Activated T-helper 9 cell treated with anti-CD3 and anti-CD28 coated beads, Interleukin-2, amount 50 U/mL, for 16 hours (primary cell): ENCODE measurements at places on chromosomes 16 and 17.
A peak's percentile ranks its signal among the peaks of the same experiment; 100 is the strongest.

DNA sequence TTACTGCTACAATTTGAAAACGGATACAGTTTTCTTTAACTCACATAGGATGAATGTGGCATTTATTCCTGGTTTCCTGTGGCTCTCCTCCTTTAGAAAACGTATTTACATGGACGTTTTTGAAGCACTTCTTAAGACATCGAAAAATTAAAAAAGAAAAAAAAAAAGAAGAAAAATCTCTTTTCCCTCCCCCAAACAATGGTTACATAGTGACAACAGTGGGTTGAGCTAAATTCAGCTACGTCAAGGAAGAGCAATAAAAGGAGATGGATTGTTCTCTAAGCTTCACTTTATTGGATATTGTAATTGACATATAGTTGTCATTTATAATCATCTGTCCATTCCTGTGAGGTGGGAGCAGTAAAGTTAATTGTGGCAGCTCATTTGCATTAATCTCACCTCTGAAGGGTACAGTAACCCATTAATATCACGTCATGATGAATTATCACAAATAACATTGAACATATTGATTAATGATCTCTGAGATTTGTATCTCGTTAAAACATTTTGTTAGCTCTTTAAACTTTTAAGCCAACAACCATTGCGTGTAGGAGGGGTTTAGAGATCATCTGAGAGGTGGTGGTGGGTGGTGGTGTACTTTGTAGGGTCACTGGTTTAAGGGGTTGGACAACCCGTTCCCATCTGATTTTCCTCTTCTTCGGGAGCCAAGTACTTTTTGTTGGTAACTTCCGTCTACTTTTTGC lies 184.2 kb downstream of the WWOX start:
- no peak for DNase-seq

- DNase-seq = no peak
These were observed 10.2 kb downstream of the POLR2C start for GRCh38 chr16:57472665-57473060.

- no peak for DNase-seq
These were observed 119.7 kb upstream of the LHX1 start for GRCh38 chr17:36817483-36818048.

- no peak for DNase-seq
These were observed 1.6 kb downstream of the PRSS36 start for GRCh38 chr16:31148281-31148728.

- no peak for DNase-seq
These were observed 121.4 kb downstream of the SKAP1 start for GRCh38 chr17:48308581-48308980.

DNA sequence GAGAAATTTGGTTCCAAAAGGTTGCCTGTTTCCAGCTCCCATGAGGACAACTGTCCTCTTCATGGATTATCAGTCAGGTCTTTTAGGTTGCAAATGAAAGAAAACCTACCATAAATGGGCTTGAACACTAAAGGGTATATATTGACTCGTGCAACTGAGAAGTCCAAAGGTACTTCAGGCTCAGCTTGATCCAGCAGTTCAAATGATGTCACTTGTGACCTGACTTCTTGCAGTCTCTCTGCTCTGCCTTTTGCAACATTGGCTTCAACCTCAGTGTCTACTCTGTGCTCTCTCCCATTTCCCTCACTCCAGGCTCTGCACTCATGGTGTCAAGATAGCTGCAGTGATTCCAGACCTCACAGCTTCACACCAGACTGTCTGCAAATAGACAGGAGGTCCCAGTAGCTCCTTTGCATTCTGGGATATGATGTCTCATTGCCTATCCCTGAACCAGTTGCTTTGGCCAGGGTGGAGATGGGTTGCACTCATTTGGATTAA lies 5.5 kb upstream of the CALB2 start:
- no peak for DNase-seq

GRCh38 chr16:17294856-17295255 lies 175.9 kb downstream of the XYLT1 start:
- no peak for DNase-seq

DNA sequence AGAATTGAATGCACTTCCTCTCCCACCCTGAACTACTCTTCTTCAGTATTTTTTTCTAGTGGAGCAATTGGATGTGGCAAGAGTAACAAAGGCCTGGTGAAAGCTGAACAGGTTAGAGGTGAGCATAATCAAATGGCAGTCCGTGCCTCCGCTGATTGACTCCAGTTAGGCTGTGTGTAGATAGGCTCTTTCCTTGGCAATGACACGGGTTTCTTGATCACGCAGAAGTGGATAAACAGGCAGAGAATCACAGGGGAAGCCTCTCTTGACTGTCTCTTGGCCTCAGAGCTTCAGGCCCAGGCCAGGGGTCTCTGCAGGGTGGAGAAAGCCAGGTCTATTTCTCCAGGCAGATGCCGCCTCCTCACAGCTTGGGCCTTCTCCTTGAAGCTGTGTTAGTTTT lies 4.2 kb downstream of the CD300LB start:
- no peak for DNase-seq

DNA sequence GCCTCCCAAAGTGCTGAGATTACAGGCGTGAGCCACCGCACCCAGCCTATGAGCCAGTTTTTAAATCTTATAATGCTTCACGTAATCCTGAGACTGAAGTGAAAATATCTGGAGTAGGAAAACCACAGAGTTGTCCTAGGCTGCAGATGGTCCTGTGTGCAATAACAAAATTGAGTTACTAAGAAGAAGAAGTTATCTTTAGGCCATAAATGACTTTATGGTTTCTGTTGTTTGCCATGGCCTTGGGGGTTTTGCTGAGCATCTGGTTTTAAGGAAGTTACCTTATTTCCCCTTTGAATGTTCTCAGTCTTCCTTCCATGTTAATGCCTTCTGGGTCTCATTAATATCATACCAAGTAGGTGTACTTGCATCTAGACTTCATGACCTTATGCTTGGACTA lies 16.5 kb downstream of the NMT1 start:
- no peak for DNase-seq

GRCh38 chr17:4476511-4477070 lies 22.1 kb upstream of the SPNS2 start:
- no peak for DNase-seq

DNA sequence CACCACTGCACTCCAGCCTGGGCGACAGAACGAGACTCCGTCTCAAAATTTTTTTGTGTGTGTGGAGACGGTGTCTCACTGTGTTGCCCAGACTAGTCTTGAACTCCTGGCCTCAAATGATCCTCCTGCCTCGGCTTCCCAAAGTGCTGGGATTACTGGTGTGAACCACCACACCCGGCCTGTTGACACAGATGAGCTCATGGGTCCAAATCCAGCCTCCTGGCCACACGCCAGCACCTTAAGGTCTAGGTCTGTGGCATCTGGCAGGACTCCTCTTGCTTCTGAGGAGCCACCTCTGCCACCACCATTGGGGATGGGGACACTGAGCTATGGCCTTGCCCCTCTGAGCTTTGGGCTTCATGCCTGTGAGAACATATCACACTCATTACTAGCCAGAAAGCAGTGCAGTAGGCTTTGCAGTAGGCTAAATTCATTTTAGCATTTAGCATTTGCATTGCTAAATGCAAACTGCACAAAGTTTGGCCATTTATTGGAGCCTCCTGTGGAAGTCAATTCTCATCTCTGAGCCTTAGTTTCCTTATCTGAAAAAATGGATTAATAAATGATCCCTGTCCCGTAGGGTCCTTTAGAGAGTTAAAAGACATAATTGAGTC lies 5.5 kb upstream of the CDIPT start:
- no peak for DNase-seq

GRCh38 chr16:31529108-31529936 lies 1.6 kb downstream of the AHSP start:
- DNase-seq = no peak

DNA sequence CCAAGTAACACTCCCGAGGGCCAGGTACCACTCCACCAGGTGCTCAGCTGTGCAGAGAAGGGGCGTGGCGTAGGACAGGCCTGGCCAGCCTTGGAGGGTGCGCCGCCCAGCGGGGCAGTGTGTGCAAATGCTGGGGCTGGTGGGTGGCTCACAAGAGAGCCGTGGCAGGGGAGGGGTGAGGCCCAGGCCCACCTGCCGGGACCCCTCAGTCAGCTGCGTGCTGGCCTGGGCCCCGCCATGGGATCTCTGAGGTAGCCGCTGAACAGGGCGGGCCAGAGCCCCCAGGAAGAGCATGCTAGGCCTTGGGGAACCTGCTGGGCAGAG lies 8.8 kb downstream of the TPSG1 start:
- no peak for DNase-seq

DNA sequence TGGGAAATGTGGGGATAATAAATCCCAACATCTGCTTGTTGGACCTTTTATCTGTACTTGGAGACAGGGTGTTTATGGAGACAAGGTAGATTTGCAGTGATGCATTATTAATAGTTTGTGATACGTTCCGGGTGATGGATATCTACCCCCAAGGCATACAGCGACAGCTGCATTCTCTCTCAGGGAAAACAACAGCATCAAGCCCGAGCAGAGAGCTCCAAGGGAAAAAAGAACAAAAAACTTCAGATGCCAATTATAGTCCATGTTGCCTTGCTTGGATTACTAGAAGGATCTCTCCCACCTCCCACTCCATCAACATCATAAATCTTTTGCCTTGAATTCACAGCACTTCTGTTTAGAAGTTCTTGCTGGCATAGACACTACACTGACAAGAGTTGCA lies 187.5 kb upstream of the CDH11 start:
- no peak for DNase-seq

DNA sequence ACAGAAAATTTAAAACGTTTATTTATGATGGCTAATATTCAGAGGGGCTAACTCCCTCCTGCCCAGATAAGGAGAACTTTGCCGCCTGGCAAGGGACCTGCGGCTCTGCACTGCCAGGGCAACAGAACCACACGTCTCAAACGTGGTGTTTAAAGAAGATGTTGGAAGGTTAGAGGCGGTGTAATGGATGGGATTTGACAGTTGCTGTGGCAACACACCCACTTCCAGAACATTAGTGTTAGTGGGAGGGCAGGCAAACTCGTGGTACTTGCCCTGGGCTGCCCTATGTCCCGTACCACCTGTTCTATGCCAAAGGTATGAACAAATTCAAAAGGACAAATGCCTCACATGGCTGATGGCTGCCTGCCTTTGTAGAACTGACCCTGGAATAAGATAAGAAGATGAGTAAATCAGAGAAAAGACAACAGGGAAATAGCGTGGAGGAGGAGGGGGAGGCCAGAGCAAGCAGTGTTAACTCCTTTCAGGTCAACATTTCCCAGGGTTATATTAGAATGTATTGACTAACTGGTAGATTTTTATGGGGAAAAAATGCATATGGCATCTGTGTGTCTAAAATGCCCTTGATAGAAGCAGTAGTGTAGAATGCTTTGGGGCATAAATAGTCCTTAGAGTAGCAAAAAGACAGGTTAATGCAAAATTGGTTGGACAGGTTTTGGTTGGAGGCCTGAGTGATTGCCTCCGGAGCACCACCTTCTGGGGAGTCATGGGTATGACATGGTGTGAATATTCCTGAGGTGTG lies 30.8 kb downstream of the HLF start:
- DNase-seq = peak; percentile 21

DNA sequence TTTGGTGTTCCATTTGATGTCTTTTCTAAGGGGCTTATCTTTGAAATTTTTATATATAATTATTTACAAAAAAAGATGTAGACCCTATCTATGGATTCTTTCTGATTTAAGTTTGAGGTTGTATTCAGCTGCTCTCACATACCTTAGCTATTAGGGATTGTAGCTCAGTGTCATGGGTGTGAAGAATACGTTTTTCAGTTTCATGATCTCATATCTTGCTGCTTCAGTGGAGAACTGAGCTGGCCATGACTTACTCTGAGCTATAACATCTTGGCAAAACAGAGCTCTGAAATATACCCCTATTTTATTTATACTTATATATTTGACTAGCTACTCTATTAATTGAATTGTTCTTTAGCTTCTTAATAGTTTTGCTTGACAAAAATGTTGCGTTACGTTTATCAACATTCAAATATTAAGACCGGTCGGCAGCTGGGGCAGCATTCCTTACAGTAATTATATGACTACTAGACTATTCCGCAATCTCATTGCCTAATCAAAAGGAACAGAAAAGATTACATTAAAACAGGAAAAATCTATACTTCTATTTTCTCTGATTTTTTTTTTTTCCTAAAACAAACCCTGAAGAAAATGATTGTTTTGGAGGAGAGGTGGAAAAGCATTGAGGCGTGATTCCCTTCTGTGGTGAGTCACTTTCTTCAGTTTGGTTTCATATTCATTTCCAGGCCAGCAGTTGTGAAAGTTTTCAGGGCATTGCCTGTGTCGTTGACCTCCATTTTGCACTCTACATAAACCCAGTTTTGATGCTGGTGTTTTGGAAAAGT lies 24.1 kb upstream of the KRT24 start:
- DNase-seq = no peak

DNA sequence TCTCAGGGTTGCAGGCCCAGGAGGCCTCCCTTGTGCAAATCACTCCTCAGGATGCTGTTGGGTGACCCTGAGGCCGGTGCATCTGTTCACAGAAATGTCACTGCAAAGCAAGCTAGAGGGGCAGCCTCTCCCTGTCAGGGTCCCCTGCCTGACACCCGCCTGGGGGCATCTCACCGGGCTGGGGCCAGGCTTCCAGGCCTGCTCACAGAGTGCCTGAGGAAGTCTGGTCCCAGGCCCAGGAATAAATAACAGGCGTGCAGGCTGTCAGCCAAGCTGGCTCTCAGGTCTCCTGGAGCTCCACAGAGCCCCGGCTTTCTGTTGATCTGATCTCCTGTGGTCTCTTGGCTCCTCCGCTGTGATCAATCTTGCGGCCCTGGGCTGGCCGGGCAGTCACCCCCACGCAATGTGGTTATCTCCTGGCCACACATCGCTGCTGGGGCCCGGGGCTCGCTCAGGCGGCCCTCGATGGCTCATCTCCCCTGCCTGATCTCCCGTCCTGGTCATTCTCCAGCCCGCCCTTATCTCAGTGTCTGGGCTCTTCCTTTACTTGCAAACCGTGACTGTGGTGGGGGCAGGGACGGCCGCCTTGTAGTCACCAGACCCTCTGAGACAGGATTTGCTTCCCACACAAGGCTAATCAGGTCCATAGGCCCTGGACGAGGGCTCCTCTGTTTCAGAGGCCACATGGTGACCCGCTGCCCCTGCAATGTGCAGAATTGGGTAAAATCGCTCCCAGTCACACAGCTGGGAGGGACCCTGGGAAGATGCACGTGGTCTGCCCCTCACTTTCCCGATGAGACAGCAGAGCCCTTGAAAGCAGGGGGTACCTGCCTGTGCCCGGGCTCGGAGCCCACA lies 231.2 kb upstream of the GSE1 start:
- no peak for DNase-seq

DNA sequence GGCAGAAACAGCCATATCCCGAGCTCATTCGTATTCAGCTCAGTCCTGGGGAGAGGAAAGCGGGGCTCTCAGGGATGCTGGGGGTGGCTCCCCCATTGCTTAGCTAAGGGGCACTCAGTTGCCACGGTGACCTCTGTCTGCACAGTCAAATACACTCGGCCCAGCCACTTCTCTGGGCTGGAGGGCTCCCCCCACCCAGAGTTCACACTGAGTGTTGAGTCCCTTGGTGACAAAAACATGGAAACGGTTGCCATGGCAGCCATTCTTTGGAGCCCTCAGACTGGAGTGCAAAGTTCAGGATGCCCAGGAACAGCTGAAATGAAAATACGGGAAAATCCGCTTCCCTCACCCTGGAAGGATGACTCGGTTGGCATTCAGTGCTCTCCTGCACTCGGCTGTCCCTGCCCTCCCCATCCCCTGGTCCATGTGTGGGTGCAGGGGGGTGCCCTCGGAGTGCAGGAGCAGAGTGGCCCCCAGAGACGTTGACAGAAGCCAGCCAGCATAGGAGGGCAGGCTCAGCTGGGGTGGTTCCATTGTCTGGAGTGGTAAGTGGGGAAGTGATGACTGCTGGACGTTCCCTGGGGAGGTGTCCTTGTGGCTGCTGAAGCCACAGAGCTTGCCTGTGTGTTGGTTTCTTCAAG lies 216.5 kb downstream of the NTN1 start:
- no peak for DNase-seq
